Stimulated activated CD4-positive, alpha-beta T cell treated with anti-CD3 and anti-CD28 coated beads, Interleukin-1b, Interleukin-23, amount 100 ng/mL, for 48 hours (primary cell): ENCODE measurements at places on chromosomes 16 and 17.

- DNase-seq = no peak
These were observed 4.6 kb upstream of the STAT3 start for GRCh38 chr17:42392692-42393415.

DNA sequence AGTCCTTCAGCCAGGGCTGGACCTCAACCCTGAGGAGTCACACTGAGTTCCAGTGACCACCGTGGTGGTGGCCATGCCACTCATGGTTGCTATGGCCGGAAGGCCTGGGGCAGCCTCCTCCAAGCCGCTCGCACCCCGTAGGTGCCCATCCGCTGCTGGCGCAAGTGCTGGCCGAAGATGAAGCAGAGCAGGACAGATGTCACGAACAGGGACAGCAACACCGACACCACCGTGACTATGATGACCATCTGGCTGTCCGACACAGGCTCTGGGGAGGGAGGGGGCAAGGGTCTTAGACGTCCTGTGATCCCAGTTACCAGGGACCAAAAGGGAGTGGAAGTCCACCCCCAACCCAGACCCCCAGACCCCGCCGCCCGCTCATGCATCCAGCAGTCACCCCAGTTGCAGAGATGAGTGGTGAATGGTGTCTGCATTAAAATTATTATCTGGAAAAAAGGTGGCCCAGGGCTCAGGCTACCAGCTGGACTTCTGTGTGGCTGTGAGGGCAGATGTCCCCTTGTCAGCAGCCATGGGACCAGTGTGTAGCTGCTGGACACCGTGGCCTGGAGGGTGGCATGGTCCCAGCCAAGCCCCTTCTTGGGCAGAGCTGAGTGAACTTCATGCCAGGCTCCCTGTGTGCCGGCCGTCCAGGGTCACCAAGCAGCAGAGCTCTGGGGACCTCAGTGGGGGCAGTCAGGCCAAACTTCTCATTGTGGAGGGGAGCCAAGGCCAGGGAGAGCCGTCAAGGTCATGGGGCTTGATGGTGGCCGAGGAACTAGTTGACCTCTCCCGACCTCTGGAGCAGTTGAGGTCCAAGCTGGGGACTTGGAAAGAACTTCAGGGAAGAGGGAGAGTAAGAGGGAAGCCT, 4.7 kb downstream of the PRR29 start:
- DNase-seq = no peak

- DNase-seq = no peak
These were observed 69.4 kb downstream of the YPEL2 start for GRCh38 chr17:59400858-59401257.

DNA sequence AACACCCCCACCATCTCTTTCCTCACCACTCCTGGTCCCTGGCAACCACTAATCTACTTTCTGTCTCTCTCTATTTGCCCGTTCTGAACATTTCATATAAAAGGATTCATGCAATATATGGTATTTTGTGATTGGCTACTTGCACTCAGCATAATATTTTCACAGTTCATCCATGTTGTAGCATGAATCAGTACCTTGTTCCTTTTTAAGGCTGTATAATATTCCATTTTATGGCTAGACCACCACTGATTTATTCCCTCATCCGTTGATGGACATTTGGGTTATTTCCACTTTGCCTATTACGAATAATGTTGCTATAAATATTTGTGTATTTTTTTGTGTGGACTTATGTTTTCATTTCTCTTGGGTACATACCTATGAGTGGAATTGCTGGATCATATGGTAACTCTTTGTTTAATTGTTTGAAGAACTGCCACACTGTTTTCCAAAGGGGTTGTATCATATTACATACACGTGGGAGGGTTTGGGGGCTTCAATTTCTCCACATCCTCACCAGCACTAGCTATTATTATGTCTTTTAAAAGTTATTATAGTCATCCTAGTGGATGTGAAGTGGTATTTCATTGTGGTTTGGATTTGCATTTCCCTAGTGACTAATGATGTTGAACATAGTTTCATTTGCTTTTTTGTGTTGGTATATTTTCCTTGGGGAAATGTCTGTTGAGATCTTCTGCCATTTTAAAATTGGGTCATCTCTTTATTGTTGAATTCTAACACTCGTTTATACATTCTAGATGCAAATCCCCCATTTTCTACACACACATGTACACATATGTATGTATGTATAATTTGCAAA, 26.3 kb downstream of the SEC14L5 start:
- DNase-seq = no peak

DNA sequence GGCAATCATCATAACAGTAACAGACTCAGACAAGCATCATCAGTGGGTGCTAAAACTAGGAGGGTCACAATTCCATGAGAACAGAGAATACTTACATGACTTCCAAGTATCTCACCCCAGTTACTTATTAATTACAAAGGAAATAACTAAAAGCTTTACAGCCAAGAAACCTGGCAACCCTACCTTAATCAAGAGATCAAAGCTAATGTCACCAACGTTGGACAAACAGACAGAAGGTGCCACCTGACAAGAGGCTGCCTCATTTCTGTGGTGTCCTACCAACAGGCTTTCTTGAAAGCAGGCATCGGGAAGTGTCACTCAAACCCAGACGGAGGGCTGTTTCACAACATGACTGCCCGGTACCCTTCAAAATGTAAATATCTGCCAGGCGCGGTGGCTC, 84.6 kb downstream of the RMI2 start:
- DNase-seq = no peak
